ENCODE measurements at places on chromosomes 6 and 20.

DNA sequence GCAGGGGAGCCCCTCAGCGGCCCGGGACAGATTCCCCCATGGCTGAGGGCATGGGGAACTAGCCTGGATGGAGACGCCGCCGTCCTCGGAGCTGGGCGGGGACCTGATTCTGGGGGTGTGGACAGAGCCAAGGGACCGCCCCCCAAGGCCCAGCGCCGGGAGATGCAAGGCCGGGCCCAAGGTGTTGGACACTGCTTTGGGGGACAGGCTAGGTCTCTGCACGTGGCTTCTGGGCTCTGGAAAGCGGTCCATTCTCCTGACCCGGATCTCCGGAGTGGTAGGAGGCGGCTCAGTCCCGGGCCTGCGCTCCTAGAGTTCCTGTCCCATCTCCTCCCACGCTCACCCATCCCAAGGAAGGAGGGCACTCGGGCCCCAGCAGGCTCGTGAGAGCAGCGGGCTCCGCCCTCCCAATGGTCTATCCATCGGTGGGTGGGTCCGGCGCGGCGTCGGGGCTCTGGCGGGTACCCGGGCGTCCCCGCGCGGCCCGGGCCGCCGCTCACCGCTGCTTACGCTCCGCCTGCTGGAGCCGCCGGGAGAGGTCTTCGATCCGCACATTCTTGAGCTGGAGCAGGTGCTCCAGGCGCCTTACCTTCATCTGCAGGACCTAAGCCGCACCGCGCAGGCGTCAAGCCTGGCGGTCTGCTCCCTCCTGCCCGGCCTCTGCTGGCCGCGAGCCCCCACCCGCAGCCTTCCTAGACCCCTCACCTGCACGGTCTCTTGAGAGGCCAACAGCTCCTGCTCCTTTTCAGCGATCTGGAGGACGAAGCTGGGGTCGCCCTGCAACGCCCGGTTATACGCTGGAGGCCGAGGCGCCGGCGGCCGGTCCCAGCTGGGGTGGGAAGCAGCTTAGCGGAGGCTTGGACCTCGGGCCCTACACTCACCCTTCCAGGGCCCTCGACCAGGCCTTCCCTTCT lies 3.3 kb downstream of the SPEF1 start:
- no peak for DNase-seq

GRCh38 chr6:111837641-111838500 lies 35.4 kb downstream of the FYN start:
- no peak for DNase-seq

DNA sequence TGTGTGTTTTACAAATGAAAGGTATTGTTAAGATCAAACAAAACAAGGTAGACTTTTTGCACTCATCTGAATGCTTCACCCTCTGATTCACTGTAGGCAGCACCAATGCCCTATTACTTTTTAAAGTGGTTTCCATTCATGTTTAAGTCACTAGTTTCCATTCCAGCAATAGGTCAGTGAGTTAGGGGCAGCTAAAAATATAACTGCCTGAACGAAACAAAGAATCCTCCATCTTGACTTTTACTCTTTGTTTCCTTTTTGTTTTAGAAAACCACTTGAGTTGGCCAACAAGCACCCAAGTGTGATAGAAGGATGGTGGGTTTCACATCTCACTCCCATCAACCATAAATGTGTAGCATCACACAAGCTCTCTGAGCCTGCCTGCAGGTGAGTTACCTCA lies 25.5 kb downstream of the CLIC5 start:
- DNase-seq: no peak

GRCh38 chr6:19322691-19323485 lies 514.3 kb upstream of the ID4 start:
- no peak for DNase-seq
